Esophagus mucosa (tissue), 1 donor: ENCODE measurements at places on chromosomes 2 and 18.
A peak's percentile ranks its signal among the peaks of the same experiment; 100 is the strongest.

GRCh38 chr18:61998957-61999356 lies 106.2 kb upstream of the RNF152 start:
- no peak for ATAC-seq

GRCh38 chr2:59383473-59383872 lies 1142.3 kb upstream of the FANCL start:
- no peak for ATAC-seq

- no peak for ATAC-seq
Measured at GRCh38 chr2:240611601-240612210, 13.6 kb upstream of the GPR35 start.

GRCh38 chr2:20079546-20080115 lies 28.2 kb upstream of the LAPTM4A start:
- no peak for ATAC-seq

DNA sequence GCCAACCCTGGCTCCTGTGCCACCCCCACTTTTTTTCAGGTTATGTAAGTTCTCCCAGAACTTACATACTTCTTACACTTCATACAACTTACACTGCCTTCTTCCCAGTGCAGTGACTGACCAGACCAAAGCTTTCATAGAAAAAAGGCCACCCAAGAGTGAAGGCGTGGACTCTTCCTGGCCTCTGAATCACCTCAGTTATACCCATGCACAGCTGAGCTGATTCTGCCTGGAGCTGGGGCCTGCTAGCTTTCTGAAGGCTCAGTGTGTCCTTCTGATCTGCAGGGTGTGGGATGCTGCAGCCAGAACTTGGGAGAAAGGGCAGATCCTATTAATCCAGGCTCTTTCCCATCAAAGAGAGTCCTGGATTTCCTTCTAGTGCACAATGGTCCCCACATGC lies 216.1 kb downstream of the TTC32 start:
- no peak for ATAC-seq

GRCh38 chr2:152176113-152176714 lies 651 bp upstream of the STAM2 start:
- peak; percentile 11 for ATAC-seq

DNA sequence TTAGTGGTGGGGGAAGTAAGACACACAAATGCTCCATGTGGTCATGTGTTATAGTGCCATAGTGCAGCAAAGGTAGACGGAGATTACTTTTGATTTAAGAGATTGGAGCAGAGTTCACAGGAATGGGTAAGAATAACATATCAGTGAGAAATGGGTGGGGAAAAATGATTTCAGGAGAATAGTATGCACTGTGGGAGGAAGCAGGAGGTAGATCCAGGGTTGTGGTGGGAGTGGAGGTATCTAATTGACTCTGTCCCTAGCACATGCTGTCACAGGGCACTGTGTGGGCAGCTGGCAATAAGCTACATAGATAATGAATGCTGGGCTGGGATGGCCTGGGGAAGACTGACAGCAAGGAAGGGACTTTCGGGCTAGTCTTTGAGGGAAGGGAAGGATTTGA lies 65.3 kb downstream of the STAT1 start:
- peak; percentile 17 for ATAC-seq

- no peak for ATAC-seq
Measured at GRCh38 chr2:200025717-200026116, 70.3 kb downstream of the MAIP1 start.

GRCh38 chr2:197191177-197191939 lies 119.2 kb downstream of the ANKRD44 start:
- peak; percentile 48 for ATAC-seq

- no peak for ATAC-seq
Measured at GRCh38 chr2:11175293-11175795, 20.1 kb downstream of the SLC66A3 start.

GRCh38 chr2:54897420-54898310 lies 152.6 kb downstream of the RTN4 start:
- no peak for ATAC-seq

DNA sequence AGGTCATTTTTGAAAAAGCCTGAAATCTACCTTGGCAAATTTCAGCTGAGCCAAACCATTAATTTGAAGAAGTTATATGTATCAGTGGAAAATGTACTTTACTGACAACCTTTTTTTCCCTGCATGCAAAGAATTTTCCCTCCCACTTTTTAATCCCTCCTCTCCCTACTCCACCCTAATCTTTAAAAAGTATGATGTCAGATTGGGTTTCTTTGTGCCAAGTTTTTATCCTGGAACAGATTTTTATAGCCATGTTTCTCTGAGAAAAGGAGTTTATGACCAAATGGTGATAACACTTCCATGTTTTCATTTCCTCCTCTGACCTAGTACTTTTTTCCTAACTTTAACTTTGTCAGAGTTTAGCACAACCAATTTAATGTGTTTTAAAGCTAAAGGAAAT lies 250.3 kb upstream of the FOSL2 start:
- ATAC-seq, result no peak

- ATAC-seq, result no peak
Measured at GRCh38 chr2:17573804-17574175, 33.3 kb downstream of the VSNL1 start.

DNA sequence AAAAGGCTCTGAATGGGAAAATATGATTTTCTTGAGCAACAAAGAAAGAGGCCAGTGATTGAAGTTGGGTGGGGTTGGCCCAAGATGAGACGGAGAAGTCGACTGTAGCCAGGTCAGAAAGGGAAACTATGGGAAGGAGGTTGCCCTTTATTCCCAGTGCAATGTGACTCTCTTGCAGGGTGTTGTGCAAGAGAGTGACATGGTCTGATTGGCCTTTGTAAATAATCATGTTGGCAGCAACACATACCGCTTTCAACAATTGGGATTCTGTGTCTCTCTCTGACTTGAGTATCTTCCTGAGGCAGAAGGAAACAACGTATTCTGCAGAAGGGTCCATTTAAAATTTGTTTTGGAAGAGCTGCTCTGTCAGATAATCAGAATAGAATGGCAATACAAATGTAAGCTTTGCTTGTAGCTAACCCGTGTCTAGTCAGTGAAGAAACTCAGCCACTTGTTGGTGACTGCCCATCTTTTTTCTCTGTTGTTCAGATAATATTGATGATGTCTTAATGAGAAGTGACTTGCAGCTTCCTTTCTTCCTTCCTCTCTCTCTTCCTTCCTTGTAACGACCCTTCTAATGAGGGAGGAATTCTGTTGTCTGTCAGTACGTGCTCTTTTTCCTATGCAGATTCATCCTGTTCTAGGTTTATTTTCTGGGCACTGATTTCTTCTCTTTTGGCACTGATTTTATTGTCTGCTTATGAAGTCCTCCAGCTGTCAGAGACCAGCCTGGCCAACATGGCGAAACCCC lies 311.0 kb upstream of the FAM98A start:
- ATAC-seq, result no peak

GRCh38 chr2:98564541-98565132 lies 43.7 kb downstream of the COA5 start:
- ATAC-seq, result no peak

DNA sequence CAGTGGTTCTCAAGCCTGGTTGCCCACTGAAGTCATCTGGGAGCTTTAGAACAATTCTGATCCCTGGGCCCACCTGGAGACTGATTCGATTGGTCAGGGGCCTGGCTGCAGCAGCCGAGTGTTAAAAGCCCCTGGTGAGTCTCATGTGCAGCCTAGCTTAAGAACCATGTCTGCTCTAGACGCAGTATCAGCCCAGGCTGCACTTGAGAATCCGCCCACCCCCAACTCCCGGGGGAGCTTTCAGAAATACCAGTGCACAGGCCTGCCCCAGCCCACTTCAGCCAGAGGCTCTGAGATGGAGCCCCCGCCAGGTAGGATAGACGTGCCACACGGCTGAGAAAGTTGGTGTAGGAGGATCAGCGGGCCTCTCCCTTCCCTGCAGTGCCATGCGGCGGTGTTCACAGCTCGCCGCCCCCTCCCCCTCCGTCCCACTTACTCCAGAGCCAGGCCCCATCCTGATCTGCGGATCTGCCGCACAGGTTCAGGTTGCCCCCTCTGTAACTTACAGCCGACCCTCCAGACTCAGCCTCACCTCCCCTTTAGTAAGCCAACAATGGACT lies 209.0 kb upstream of the RAB12 start:
- no peak for ATAC-seq

DNA sequence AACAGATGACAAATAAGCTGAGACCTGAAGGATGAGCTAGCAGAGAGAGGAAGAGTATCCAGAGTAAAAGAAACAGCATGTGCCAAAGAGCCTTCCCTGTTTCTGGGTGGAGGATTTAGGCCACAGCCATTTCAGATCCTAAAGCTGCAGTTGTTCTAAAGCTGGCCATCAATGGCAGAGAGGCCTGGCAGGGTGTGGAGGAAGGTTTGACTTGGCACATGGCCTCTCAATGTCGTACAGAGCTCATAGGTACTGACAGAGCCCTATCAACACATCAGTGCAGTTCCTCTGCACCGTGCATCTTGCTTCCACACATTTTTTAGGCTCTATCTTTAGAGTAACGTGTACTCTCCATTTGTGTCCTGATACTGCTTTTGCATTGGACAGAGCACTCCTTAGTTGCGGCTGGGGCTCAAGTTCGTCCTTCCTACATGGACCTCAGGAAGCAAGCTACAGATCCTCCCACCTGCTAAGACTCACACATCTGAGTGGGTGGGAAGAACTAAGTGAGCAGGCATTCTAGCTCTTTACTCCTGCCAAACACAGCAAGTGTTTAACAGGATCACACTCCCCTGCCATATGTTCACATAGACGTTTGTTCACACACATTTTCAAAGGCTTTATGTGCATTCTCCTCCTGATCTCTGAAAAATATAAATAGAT lies 3.0 kb upstream of the CHMP3 start:
- no peak for ATAC-seq

DNA sequence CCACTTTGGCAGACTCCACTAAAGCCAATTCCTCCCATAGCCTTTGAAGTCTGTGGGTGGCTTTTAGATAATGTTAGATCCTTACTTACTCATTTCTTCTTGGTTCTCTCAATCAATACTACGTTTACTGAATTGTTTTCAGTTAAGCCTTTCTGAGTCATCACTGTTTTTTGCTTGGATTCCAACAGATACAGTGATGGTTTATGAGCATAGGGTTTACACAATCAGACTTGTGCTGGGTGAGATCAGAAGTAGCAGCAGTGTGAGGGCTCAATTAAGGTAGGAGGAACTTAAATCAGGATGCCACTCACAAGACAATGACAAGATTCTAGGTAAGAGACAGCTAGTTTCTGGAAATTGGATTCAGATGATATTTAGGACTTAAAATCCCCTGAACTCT lies 297.7 kb upstream of the DOK6 start:
- no peak for ATAC-seq

DNA sequence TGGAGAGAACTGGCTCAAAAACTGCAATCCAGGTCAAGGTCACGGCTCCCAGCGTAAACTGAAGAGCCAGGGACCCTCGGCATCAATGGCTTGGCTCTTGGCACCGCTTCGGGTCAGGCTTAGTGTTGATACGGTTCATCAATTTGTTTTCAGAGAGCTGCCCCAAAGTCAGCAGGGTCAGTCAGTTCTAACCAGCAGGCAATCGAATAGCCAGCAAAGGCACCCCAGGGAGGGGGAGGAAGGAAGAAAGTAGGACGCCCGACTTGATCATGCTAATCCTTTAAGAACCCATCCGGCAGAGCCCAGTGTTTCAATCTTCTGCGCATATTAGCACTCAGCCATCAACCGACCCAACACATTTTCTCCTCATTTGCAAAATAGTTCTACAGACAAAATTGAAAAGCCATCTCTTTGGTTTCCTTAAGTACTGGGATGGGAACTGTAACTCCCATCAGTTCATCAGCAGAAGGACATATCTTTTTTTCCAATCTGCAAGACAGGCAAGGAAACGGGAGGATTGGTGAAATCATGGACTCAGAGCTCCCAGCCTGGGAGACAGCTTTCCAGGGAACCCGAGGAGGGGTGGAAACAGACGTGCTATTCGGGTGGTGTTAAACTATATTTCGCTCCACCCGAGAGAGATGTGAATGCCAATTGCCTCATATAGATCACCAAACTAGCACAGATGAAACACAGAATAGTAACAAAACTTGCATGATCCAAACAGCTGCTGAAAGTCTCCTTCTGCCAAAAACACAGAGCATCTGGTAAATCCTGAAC lies 40.7 kb upstream of the CABLES1 start:
- no peak for ATAC-seq

DNA sequence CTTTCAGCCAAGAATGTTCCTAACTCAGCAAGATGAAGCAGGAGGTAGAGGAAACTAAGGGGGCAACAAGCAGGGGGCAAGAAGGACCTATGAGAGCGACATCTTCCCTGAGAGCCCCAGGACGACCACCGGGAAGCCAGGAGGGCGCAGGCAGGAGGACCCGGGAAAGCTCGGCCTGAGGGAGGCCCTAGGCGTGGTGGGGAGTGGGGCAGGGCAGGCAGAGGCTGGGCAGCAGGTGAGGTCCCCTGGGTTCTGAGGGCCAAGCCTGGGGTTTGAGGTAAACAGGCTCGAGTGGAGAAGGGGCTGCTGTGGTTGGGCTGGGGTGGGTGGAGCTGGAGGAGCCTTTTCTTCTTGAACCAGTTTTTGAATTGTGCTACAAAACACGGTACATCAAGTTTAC lies 1.3 kb upstream of the ALPI start:
- ATAC-seq, result no peak

DNA sequence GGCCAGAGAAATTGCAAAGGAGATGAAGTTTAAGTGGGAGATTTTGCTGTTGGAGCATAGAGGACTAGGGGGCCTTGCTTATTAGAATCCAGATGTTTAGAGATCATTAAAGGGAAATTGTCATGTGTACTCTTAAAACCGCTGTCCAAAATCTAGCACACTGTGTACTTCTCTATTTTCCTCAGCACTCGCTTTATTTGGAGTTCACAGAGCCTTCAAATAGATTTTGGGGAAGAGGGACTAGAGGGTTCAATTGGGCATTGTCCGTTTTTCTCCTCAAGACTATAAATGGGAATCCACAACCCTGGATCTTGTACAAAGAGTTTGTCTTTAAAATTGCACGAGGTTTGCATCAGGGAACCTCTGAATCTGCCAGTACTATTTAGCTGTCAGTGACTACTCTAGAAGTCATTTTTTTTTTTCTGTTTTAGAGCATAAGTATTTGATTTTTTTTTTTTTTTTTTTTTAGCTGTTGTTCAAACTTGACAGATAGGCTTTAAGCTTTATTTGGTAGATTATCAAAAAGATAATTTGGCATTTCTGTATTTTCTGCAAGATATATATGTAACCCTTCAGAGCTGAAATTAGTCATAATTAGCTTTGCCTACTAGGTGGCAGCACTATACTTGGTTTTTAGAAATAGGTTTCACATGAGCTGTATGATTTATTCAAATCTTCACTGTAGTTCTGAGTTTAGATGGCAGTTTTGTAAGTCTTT lies 14.2 kb downstream of the PMS1 start:
- ATAC-seq, result no peak

- peak; percentile 21 for ATAC-seq
Measured at GRCh38 chr2:191618786-191619185, 59.1 kb upstream of the NABP1 start.

- ATAC-seq, result no peak
Measured at GRCh38 chr18:36334798-36335197, 37.3 kb downstream of the FHOD3 start.

DNA sequence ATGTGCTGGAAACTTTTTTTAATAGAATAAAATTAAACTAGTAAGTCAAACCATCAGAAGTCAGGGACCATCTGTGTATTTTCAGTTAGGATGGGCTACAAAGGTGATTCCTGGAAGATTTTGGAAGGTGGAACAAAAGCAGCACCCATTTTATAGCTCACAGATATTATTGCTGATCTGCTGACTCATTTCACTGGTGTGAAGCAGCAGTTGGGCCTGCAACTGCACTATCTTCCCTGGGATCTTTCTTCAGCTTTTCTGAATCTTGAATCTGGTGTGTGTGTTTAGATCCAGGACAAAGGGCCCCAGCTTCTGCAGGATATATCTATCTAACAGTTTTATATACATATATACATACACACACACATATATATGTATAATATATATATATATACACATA lies 35.6 kb upstream of the BCL11A start:
- ATAC-seq, result no peak
